NK-92 treated with Interleukin-12 subunit alpha and Interleukin-12 subunit beta, amount 100 ng/mL, for 24 hours (cell line): ENCODE measurements at places on chromosomes 11 and 22.
A peak's percentile ranks its signal among the peaks of the same experiment; 100 is the strongest.

DNA sequence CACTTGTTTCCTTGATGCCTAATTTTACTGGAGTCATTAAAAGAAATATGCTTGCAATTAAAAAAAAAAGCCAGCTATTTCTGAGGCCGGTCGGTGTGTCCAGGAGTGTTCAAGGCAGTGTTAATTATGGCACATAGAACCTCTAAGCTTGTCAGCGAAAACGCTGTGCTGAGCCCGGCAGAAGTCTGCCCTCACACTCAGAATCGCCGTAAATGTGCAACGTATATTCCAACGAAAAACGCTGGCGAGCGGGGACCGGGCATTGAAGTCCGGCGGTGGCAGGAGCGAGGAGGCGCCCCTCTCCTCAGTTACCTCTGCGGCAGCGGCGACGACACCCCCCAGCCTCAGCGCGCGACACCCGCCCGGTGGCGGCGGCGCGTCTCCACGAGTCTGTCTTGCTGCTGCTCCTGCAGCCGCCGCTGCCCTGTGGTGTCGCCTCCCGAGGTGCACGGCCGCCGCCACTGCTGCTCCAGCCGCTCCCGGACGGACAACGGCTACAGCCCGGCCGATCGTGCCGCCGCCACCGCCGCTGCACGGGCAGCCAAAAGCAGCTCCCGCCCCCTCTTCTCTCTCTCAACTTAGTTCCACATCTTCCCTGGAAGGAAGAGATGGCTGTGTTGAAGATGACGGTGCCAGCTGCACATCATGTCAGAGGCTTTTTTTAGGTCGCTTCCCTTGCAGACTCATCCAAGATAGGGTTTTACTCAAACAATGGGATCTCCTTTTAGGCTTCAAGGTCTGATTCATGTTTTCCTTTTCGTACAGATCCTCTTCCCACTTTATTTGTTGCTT lies 56.0 kb downstream of the JAM3 start:
- no peak for DNase-seq

- DNase-seq = no peak
Observed at GRCh38 chr11:32341620-32342613, 93.4 kb downstream of the WT1 start.

DNA sequence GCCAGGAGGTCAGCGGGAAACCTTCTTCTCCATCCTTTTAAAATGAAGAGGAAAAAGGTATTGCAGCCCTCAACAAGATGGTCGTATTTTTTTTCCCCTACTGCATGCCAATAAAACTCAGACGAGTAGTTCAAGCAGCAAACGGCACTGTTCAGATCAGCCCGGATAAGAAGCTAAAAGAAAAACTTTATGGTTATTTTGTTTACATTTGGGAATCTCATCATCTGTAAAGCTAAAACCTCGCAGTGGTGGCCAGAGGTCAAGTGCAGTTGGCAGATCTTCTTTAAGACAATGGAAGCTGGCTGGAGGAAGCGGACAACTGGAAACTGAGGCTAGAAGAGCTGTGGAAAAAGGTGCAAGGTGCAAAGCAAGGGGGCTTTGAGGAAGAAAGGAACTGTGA lies 31.0 kb upstream of the CHRM4 start:
- DNase-seq = no peak

DNA sequence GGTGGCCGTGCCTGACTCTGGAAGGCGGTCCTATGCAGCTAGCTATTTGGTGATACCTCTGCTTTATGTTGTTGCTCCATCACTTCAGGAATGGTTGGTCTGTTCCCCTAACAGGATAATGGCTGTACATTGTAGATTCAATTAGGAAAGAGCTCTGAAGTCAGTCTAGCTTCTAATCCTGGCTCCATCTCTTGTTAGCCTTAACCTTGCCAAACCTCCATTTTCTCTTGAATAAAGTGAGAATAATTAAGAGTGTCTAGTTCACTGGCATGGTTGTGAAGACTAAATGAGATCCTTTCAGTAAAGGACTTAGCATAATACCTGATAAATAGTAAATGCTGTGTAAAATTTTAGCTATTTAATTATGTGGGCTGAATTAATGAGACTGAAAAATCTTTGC lies 262.5 kb upstream of the ARHGAP20 start:
- no peak for DNase-seq

DNA sequence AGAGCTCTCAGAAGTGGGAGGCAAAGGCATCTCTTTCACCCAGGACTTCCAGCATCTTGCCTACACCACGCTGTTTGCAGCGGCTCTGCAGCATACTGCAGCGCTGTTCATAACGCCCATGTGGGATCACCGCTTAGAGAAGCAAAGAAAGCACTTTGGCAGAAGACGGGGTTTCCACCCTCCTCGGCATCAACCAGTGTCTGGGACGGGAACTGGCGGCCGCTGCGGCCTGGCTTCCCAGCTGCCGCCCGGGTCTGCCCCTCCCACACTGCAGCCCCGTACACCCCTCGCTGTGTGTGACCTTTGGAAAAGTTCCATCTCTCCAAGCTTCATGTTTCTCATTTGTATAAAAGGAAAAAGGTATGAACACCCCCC lies 545 bp upstream of the TIRAP start:
- DNase-seq = no peak

DNA sequence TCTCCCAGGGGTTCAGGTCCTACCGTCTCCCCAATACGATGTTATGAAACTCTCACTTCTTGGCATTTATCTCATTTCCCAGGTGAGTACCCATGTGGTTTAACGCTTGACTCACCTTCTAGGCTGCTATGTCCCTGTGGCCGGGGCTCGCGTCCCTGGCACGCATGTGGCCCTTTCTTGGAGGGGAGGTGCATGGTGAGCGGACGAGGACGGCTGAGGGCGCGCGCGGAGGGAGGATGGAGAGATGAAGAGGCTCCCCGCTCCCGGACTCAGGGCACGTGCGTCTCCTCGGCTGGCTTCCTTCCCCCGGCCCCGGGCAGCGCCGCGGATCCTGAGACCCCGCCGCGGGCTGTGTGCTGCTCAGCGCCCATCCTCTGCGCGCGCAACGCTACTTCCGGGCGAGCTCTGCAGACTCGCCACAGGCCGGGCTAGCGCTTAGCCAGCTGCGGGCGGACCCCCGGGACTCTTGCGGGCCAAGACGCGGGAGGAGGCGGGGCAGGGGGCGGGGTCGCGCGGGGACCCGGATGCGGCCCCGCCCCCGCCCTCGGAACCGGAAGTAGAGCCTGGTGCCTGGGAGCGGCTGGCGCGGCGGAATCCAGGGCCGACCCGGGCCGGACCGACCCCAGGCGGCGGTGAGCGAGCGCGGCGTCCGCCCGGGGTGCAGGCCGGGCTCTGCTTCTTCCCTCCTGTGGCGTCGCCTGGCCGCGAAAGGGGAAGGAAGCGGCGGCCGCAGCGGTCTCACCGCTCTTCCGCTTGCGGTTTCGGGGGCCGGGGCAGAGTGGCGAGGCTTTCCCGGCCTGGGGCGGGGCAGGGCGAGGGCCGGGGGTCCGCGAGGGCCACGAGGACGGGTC lies at the start of gene CTTN:
Gene CTTN (plus strand): TSS at position 547 of the 851 bp plus-strand sequence. CDS start 8,769 bp downstream, outside the sequence.
- no peak for DNase-seq

GRCh38 chr22:45987136-45987861 lies 10.3 kb upstream of the WNT7B start:
- DNase-seq = no peak

DNA sequence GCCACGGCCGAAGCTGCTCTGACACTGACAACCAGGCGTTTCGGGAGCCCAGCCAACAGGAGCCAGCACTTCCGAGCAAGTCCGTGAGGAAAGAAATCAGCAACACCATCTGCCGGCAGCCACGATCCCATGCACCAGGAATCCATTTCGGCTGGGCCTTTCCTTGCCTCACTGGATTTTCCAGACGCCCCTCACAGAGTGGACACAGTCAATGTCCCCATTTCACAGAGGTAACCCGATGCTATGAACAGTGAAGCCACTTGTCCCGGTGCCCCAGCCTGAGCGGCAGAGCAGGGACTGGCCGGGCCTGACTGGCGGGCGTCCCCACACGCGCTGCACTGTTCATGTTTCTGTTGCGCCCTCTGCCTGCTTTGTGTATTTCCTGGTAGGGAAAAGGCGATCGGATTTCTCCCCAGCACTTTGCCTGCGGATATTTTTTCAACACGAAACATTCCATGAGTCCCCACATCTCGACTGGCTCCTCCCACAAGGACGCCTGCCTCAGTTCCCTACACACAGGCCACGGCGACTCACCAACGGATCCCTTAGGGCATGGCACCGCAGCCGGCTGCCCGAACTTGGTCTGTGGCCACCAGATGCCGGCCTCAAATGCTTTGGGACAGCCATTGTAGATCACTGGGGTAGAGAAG lies 55.3 kb downstream of the TRMU start:
- no peak for DNase-seq

DNA sequence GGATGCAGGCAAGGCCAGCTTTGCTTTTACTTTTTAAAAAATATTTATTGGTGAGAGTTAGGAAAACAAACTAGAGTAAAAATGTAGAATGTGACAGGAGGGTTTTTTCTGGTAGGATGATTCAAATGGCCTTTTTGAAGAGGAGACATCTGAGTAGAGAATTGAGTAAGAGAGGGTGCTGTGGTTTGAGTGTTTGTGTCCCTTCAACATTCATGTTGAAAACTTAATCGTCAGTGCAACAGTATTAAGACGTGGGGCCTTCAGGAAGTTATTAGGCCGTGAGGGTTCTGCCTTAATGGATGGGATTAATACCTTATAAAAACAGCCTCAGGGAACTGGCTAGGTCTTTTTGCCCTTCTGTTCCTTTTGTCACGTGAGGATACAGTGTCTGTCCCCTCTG lies 288.8 kb upstream of the C11orf87 start:
- no peak for DNase-seq

GRCh38 chr11:108007819-108008218 lies 879 bp upstream of the CUL5 start:
- no peak for DNase-seq

GRCh38 chr22:36900225-36900624 lies 13.2 kb upstream of the CSF2RB start:
- no peak for DNase-seq

- DNase-seq = no peak
Observed at GRCh38 chr11:64533501-64533900, 57.5 kb upstream of the SLC22A12 start.

GRCh38 chr11:66272596-66272995 lies 4.2 kb downstream of the RAB1B start:
- peak; percentile 78 for DNase-seq

DNA sequence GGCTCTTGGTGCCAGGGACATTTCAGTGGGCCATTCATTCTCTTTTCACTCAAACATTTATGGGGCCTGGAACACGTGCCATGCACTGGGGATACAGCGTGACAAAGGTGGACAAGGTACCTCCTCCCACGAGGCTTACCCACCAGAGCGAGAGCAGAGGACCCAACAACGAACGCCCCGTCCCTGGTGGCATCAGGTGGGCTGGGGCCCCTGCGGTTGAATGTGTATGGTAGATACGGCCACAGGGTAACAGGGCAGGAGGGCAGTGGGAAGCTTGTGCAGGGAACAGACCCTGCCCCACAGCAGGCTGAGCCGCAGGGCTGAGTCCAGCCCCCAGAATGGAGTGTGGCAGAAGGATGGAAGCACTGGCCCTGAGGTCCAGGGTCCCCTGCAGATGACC lies 81.1 kb downstream of the LRRC32 start:
- DNase-seq = no peak

GRCh38 chr22:21646608-21647590 lies 4.8 kb downstream of the SDF2L1 start:
- DNase-seq = no peak

DNA sequence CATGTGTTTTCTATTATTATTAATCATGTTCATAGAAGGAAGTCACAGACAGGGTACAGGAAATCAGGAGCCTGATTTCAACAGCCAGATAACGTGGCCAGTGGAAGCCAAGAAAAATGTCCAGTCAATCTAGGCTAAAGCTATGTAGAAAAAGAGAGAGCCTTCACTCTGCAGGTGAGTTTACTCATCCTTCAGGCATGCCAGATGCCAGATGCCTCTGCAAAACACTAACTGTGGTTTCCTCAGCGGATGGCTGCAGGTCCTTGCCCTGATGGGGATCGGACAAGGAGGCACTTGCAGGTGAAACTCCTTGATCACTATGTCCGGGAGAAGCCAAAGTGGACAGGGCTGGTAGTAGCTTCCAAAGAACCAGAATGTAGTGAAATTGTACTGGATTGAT lies 962.3 kb upstream of the RAG2 start:
- no peak for DNase-seq

DNA sequence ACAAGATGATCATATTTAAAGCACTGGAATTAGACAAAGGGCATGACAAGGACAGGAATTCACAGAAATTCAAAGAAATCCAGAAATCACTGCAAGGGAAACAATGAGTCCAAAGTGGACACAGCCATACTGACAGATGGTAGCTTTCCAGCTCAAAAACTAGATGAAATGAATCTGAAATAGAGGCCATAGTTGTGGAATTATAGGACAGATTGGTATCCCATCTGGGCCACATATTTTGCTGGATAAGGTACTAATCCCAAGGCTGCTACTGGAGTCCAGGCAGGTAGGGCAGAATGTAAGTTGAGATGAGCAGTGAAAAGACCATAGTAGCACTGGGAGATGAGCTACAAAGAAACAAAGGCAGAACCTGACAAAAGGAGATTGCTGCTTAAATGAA lies 258.3 kb upstream of the ANO3 start:
- no peak for DNase-seq

GRCh38 chr11:113629562-113629961 lies 76.5 kb downstream of the TMPRSS5 start:
- DNase-seq = no peak

DNA sequence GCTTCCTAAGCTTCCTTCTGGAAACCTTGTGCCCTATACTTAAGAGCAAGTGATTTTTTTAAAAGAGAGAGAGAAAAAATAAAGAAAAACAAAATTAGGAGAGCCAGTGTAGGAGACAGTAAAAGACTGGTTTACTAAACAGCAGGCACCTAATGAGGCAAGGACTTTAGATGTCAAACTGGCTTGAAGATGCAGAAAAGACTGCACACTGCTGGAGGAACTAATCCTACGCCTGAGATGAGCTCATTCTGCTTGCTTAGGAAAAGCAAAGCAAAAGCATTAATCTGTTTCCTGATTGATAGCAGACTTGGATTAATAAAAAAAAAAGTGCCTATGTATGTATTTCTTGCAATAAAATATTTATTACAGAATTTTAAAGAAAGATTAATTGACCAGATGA lies 113.6 kb upstream of the SEZ6L start:
- no peak for DNase-seq

- DNase-seq = no peak
Observed at GRCh38 chr11:66239998-66240780, 28.2 kb upstream of the RAB1B start.

DNA sequence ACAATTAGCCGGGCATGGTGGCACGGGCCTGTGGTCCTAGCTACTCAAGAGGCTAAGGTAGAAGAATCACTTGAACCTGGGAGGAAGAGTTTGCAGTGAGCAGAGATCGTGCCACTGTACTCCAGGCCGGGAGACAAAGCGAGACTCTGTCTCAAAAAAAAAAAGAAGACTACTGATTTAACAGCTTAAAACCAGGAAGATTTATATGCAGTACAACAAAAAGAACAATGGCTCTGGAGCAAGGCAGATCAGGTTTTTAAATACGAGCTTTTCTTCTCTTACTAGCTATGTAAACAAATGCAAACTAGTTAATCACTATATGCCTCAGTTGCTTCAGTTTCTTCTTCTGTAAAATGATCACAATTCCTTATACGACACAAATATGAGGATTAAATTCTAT lies 6.9 kb downstream of the FAM168A start:
- no peak for DNase-seq

GRCh38 chr22:38753948-38754750 lies 1.6 kb downstream of the SUN2 start:
- DNase-seq = peak; percentile 35
